ENCODE measurements at places on chromosomes 13 and 19.

GRCh38 chr19:18419699-18420460 lies 682 bp downstream of the SSBP4 start:
- peak; percentile 21 for DNase-seq

- no peak for DNase-seq
Measured at GRCh38 chr19:16893686-16893989, 4.8 kb downstream of the F2RL3 start.

GRCh38 chr19:18211683-18212082 lies 7.8 kb upstream of the RAB3A start:
- no peak for DNase-seq

DNA sequence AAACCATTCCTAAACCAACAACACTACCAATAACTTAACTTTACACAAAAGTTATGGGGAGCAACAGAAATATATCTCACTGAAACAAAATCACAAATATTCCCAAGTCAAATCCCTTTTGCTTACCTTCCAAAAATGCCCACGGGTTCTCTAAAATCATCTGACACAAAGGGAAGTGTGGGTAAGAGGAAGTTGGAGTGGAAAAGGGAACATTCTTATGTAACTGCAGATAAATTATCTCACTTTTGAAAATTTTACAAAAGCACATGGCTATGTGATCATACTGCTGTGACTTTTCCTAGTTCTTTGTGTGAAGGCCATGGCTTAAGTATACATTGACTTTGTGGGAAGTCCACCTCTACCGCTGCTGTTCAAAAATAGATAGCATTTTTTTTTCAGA lies 350.5 kb downstream of the GPC6 start:
- no peak for DNase-seq

GRCh38 chr13:26899202-26899601 lies 138.6 kb upstream of the GPR12 start:
- DNase-seq = no peak

DNA sequence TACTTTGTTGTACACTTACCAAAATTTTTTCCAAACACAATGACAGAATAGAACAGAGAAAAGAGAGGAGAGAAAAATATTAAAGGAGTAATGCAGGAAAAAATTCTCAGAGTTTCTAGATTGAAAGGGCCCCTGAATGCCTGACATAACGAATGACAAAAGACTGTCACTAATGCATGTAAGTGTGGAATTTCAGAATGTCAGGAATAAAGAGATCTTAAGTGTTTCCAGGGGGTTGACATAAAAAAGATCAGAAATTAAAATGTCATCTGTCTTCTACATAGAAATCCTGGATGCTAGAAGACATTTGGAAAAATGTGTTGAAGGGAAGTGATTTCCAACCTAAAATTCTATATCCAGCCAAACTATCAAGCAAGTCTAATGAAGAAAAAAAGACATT lies 27.2 kb downstream of the TEX26 start:
- DNase-seq = no peak

- DNase-seq = no peak
Measured at GRCh38 chr19:10706990-10707389, 5.8 kb downstream of the QTRT1 start.

DNA sequence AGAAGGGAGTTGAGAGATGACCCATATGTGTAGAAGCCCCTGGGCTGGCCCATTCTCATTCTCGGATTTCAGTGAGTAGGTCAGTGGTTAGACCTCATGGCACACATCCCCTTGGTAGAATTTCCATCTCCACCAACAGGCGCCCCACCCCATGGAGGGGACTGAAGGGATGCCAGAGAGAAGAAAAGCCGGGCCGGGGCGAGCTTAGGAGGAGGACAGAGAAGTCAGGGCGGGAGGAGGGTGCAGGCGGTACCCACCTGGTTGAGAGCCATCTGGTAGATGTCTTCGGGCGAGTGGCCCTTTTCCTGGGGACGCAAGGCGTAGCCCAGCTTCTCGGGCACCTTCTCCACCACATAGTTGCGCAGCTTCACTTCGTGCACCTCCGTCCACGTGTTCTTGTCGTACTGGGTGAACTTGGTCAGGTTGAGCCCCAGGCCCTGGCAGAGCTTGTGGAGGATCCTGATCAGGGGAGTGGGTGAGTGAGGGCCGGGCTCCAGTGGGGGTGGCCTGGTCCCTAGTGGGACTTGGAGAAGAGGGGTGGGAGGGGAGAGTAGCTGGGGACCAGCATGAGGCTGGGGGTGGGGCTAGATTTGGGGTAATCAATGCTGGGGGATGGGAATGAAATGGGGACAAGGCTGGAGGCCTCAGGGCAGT lies 2.5 kb downstream of the IL4I1 start:
- no peak for DNase-seq

DNA sequence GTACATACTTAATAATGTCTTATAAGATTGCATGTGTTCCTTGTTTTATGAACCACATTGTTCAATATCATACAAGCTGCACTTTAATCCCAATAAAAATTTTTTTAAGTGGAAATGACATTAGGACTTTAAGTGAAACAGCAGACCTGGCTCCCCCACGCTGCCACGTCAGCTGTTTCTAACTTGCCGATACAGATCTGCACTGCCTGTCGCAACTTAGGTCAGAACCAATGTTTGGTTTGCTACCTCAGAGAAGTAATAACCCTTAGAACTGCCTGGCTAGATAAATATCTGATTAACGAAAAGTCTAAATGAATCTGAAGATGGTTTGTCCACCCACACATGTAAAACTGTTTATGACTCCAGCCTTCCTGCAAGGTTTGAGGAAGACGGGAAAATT lies 327.5 kb upstream of the DACH1 start:
- DNase-seq = no peak

GRCh38 chr19:10760273-10760944 lies 42.5 kb downstream of the DNM2 start:
- DNase-seq = no peak

DNA sequence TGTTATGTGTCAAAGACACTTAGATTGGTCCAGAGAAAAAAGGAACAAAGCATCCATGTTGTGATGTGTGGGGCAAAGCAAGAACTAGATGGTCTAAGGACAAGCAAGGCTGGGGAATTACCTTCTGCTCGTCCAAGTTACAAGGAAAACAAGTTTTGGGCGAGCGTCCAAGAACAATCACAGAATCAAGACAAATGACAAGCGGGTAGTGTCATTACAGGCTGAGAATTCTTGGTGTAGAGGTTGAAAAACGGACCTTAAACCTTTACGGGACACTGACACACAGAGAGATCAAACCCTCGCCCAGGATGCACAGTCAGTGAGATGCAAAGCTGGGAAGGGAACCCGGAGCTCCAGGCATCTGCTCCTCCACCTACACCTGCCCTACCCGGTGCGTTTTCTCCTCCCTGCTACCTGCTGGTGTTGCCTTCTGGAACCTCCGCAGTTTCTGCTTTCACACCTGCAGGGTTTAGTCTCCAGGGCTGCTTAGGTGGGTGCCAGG lies 515 bp upstream of the ZNF324B start:
- DNase-seq = peak; percentile 70

- no peak for DNase-seq
Measured at GRCh38 chr19:19212916-19213315, 1.2 kb downstream of the NCAN start.

GRCh38 chr19:57559008-57559403 lies 657 bp downstream of the ZNF550 start:
- peak; percentile 4 for DNase-seq

- DNase-seq = no peak
Measured at GRCh38 chr13:39350461-39350881, 252.5 kb downstream of the LHFPL6 start.

GRCh38 chr13:36783890-36784289 lies 35.1 kb upstream of the RFXAP start:
- no peak for DNase-seq
